ENCODE measurements at places on chromosomes 1 and 21. TPM values are rescaled to one million over a fixed set of nuclear protein-coding genes. Genes with fewer than 3 reads are reported as not detected.

- DNase-seq = no peak
Measured at GRCh38 chr1:163406772-163407171, 85.0 kb downstream of the NUF2 start.

The DMBX1 gene
- total RNA-seq = not detected

GRCh38 chr1:7172804-7173203, 387.6 kb downstream of the CAMTA1 start:
- DNase-seq = no peak

- no peak for DNase-seq
Measured at GRCh38 chr1:54280651-54281050, 80.7 kb downstream of the MRPL37 start.

DNA sequence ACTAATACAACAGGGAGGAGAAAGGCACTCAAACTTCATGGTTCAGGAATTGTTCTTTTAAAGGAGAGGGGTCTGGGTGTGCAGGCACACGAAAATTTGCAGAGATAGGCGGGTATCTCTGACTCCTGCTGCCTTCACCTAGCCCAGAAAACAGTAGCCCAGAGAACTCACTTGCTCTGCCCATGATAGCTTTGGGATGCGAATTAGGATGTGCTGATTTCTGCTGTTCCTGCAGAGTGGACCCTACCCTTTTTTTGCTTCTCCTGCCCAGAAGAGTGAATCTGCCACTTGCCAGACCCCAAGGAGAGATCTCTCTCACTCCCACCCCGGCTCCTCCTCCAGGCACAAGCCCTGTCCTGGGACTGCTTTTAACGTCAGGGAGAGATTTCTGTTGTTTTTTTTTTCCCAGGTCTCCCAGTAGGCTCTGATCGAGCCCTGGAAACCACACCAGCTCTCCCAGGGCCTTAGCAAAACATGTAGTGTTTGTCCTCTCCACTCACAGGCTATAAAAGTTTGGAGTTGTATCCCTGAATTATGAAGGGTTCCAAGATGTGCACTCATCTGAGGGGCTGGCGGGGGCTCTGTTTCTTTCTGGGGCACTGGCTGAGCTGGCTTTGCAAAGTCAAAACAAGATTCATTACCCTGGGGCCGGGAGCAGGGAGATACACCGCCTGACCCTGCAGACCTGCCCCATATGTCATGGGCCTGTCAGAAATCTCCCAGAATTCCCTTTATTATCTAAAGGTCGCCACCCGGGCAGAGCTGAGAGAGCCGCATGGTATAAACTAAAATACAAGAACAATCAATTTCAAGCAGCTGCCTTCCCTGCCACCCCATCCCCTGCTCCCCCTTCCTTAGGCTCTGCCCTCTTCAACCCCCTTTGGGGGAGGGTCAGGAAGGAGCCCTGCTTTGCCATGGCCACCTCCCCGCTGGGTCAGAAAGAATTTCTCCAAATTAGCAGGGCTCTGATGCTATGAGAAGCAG, 17.9 kb downstream of the PLXNA2 start:
- DNase-seq = no peak

The TNFSF18 gene
- total RNA-seq = 2.2 TPM

DNA sequence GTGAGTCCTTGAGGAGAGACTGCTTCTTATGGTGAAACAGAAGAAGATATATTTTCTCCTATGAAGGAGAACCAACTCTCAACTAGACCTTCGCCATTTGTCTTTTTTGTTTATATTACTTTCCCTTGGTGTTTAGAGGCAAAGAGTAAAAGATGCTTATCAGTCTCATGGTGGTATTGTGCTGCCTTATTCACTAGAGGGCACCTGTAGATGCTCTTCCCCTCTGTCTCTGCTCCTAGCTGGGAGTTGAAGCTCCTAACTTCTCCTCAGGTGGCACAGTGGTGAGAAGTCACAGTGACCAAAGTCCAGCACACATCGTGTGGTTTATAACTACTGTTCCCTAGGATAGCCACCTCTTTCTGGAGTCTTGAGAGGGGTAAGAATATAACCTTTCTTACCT, 1359.6 kb downstream of the PLA2G4A start:
- no peak for DNase-seq

The CELA3B gene
- not detected for total RNA-seq

The SELENBP1 gene
- total RNA-seq = 42.0 TPM

The OTUD3 gene
- total RNA-seq = 27.9 TPM

GRCh38 chr1:228048659-228049298, 33.7 kb upstream of the ARF1 start:
- no peak for DNase-seq

DNA sequence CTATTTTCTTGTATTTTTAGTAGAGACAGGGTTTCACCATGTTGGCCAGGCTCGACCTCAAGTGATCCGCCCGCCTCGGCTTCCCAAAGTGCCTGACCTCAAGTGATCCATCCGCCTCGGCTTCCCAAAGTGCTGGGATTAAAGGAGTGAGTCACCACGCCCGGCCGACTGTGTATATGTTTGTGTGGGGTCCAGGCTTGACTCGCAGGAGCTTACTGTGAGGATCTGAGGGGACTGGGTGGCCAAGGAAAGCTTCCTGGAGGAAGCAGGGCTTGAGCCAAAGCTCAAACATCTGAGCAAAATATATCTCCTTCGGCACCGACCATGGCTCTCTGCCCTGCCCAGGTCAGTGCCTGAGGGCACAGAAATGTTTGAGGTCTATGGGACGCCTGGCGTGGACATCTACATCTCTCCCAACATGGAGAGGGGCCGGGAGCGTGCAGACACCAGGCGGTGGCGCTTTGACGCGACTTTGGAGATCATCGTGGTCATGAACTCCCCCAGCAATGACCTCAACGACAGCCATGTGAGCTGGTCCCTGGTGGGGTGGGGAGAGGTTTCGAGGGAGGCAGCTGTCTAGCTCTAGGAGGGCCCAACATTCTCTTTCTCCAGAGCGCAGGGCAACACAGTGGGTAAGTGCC, 10.5 kb downstream of the PADI3 start:
- no peak for DNase-seq

DNA sequence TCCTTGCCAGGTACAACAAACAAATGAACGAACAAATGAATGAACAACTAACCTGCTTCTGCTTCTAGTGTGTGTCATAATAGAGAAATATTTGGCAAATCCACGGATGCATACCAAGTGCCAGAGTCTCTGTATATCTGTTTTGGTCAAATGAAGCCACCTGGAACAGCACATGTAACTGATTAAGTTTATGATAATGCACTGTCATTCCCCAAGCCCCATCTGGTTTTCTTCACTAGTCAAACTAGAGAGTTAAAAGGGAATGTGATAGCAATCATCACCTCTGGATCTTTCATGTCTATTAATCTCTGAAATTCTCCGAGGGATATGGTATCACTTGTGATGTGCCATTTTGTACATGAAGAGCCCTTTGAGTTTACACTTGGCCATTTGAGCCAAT, 21.0 kb upstream of the SCAF4 start:
- DNase-seq = no peak

DNA sequence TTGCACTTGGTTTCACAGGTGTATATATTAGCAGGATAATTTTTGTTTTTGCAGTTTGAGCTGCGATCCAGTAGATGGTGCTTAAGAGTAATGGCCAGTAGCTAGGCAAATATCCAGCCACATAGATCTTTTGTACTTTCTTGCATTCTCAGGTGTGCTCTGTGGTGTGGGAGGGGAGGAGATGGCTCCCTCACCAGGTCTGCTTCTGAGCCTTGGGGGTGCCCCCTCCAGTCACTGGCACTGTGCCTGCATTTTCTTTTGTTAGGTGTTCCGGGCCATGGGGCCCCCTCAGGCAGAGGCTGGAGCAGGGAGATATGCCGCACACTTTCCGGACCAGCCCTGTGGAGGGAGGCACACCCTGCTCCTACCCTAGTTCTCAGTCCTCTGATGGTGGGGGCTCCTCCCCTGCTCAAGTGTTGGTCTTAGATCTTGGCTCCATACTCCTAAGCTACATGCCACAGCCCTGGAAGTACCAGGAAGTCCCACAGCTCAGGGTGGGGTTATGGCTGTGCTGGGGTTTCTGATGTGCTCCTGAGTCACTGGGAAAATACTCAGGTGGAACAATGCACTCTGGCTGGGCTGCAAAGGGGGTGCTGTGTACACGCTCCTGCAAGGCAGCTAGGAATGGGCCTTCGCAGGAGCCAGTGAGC, 197.6 kb upstream of the DMRTA2 start:
- DNase-seq = no peak

The RIPPLY3 gene
- not detected for total RNA-seq

The OR2L2 gene
- total RNA-seq = 4.2 TPM

- no peak for DNase-seq
Measured at GRCh38 chr1:185066181-185066580, 20.8 kb downstream of the RNF2 start.

GRCh38 chr1:4797429-4797828, 143.0 kb downstream of the AJAP1 start:
- DNase-seq = no peak

- DNase-seq = no peak
Measured at GRCh38 chr1:205243350-205244191, 15.8 kb downstream of the TMCC2 start.

GRCh38 chr1:198937231-198938031, 298.6 kb downstream of the PTPRC start:
- peak; percentile 49 for DNase-seq

DNA sequence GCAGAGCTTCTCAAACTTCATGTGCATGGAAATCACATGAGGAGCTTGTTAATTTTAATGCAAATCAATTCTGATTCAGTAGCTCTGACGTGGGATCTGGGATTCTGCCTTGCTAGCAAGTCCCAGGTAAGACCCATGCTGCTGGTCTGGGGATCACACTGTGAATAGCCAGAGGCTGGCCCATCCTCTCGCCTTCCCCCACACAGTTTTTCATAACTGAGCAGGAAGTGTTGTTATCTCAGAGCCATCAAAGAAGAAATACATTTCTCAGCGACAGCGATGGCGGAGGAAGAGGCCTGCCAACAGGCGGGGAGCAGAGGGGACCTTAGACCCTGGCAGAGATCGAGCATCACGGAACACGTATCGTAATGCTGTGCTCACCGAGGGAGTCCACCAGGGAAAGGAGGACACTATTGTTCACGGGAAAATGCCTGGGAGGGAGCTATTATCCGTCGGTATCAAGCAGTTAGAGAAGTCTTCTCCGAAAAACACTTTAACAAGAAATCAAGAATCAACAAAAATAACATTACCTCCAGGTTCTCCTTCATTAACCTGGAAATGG, 268.9 kb upstream of the TMEM51 start:
- no peak for DNase-seq

- no peak for DNase-seq
Measured at GRCh38 chr1:229753764-229754551, 127.9 kb downstream of the URB2 start.

- no peak for DNase-seq
Measured at GRCh38 chr1:69728206-69728605, 160.5 kb downstream of the LRRC7 start.

Measured in dorsolateral prefrontal cortex (tissue), 122 donors.